ENCODE measurements at places on chromosomes 5 and 9. TPM values are rescaled to one million over a fixed set of nuclear protein-coding genes. Genes with fewer than 3 reads are reported as not detected.

Gene GLRA1
- polyA plus RNA-seq, result not detected

Gene ADRB2
- polyA plus RNA-seq, result 0.53 TPM

Gene ANKRD18A
- polyA plus RNA-seq, result 2.0 TPM

Gene GGTA1
- 6.2 TPM for polyA plus RNA-seq

Gene SYK
- polyA plus RNA-seq, result 32.8 TPM

Gene SV2C
- 0.53 TPM for polyA plus RNA-seq

Gene GMCL2
- not detected for polyA plus RNA-seq

Gene FOXD4
- not detected for polyA plus RNA-seq

Gene CORO2A
- polyA plus RNA-seq, result 4.4 TPM

Gene LAMC3
- 11.2 TPM for polyA plus RNA-seq

Gene PAXX
- 101 TPM for polyA plus RNA-seq

Gene ADCY2
- polyA plus RNA-seq, result 85.6 TPM

Gene GFRA3
- 2.0 TPM for polyA plus RNA-seq

Gene LOX
- polyA plus RNA-seq, result 1.8 TPM

Gene IRX4
- polyA plus RNA-seq, result not detected

Gene SPEF2
- polyA plus RNA-seq, result 0.19 TPM

Gene FREM1
- polyA plus RNA-seq, result 0.61 TPM

Gene DBH
- 4.9 TPM for polyA plus RNA-seq

Gene OR1J2
- polyA plus RNA-seq, result not detected

Gene SLC9A3
- 19.5 TPM for polyA plus RNA-seq

Gene PRRX2
- 0.51 TPM for polyA plus RNA-seq

Gene TMEFF1
- polyA plus RNA-seq, result 14.4 TPM

Gene PTGS1
- polyA plus RNA-seq, result 1.4 TPM

Gene PCA3
- polyA plus RNA-seq, result not detected

Gene TTC16
- not detected for polyA plus RNA-seq

Gene TNC
- 25.7 TPM for polyA plus RNA-seq

Gene CPEB4
- polyA plus RNA-seq, result 9.2 TPM
